ENCODE measurements at places on chromosomes 16 and 17.

DNA sequence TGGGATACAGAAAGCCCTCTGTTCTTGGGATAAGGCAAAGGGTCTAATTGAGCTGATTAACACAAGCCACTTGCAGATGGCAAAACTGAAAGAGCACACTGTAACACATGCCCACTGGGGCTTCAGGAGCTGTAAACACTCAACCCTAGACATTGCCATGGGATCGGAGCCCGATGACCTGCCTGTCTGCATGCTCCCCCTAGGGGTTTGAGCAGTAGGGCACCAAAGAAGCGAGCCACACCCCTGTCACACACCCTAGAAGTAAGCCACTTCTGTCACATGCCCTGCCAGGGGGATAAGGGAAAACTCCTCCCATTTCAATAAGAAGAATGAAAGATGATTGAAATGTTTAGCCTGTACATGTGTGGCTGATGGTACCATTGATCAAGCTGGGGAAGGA lies 81.3 kb upstream of the IRX6 start:
- DNase-seq: no peak

DNA sequence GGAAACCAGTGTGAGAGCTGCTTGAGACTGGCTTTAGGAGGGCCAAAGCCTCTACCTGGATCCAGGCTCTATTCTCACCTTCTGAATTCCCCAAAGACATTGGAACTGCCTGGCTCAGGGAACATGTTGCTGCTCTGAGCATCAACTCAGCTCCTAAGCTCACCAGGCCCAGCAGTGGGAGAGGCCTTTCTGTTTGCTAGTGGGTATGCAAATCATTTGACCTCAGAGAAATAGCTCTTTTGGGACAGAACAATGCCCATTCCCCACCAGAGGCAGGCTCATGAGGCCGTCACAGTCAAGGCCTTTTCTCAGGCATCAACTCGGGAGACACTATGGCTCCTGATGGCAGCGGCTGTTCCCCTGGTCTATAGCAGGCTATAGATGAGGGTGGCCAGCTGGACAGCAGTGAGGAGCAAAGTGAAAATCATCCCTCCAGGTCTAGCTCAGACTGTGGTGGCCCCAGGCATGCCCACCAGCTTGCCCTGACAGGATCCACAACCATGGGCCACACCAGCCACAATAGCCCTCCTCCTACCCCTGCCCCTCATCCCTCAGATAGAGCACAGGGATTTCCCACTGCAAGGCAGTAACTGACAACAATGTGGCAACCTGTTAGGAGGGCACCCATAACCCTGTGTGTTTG lies 30.4 kb upstream of the GFOD2 start:
- DNase-seq: no peak

DNA sequence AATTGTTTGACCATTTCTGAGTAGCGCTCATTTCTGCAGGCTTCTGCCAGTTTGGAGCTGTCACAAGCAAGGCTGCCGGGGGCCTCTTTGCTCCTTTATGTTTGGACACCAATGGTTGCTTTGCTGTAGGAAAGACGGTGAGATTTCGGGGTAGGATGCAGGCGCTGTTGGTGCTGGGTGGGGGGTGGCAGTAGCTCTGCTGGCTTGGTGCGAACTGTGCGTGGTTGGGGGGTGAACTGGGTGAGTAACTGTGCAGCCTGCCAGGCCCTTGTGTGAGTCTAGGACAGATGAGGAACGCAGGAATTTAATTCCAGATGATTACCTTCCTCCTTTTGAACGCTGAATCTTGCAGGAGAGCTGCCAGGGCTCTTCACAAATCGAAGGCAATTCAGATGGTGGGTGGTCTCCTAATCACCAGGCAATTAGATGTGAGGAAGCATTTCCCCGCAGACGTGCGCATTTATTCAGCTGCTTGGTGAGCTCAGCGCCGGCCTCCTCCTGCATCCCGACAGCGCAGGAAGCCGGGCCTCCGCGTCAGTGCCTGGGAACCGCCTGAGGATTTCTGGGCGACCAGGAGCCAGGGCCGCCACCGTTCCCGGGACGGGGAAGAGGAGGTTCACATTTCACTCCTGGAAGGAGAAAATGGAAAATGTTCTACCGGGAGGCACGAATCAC lies 154.4 kb downstream of the FOXL1 start:
- peak; percentile 76 for DNase-seq

- DNase-seq: peak; percentile 34
Measured at GRCh38 chr17:77352996-77353395, 212.2 kb downstream of the SEC14L1 start.

All from islet precursor cell (in vitro differentiated cells).